ENCODE measurements at places on chromosomes 2 and 18.

DNA sequence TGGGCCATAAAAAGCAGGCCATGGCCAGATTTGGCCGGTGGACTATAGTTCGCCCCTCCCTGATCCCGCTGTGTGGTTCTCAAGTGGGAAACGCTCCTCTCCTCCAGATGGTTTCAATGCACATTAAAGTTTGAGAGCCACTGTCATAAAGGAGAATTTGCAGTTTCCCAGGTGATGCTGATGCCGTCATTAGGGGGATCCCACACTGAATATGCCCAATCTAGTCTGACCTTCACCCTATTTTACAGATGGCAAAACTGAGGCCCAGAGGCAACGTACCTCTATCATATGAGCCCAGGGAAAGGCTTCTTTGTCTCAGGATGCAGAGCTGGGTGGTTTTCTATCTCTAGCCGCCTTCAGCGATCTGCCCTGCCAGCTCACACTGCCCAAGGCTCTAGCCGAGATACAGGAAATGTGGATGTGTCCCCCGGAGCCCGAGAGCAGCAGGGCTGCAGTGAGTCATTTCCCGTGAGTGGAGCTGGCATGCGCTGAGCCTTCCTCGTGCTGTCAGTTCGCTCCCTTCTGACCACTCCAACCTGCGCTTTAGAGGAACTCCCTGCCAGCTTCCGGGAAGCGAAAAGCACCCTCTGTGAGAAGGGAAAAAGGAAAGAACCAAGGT is 116.2 kb downstream of the SMAD7 start:
- peak; percentile 56 for DNase-seq

GRCh38 chr18:40283560-40283959 is 1671.5 kb upstream of the PIK3C3 start:
- DNase-seq: no peak

GRCh38 chr2:54638103-54638502 is 85.4 kb upstream of the EML6 start:
- no peak for DNase-seq

- DNase-seq: no peak
Observed at GRCh38 chr2:171703574-171704347, 16.5 kb downstream of the DYNC1I2 start.

- DNase-seq: no peak
Observed at GRCh38 chr2:220985561-220985960, 586.5 kb downstream of the EPHA4 start.

- no peak for DNase-seq
Observed at GRCh38 chr2:79638954-79639353, 126.1 kb downstream of the CTNNA2 start.

- no peak for DNase-seq
Observed at GRCh38 chr18:40877096-40877495, 1077.9 kb upstream of the PIK3C3 start.

DNA sequence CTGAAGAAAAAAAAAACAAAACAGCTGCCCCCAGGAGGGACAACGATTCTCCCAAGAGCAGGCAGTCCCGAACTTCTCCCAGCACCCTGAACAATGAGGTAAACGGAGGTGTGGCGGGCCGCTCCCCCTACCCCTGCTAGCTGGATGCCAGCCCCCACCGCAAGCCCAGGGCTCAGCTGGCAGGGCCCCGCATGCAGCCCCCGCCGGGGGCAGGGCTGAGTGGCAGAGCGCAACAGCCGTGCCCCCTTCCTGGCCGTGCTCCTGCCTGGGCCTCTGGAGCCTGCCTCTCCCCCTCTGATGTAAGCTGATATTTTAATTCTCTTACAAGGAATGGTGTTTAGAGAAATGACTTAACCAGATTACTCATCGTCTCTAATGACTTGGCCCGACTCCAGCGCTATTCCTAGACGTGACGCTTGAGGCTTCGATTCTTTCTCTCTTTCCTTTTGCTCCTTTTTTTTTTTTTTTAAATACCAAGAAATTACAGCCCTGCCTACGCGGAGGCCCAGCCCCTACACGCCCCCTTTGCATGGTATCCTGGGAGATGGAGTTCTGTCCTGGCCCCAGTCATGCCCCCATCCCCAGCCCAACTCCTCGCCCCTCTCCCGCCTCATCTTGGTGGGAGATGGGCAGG is 4.6 kb upstream of the ARID5A start:
- peak; percentile 60 for DNase-seq

DNA sequence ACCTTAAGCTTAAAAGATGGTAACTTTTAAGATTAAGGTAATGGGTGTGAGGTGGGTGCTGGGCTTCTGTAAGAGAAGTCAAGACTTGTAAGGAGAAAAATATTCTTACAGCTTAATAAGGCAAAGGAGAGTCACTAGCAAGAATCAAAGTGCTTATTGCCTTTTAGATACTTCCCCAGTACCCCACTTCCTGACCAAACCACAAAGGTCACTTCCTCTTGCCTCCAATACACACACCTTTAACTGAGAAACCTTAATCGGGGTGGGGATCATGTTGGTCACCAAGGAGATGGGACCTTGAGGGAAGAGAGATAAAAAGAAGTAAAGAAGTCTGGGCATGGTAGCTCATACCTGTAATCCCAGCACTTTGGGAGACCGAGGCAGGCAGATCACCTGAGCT is 10.6 kb upstream of the ATG16L1 start:
- DNase-seq: no peak

DNA sequence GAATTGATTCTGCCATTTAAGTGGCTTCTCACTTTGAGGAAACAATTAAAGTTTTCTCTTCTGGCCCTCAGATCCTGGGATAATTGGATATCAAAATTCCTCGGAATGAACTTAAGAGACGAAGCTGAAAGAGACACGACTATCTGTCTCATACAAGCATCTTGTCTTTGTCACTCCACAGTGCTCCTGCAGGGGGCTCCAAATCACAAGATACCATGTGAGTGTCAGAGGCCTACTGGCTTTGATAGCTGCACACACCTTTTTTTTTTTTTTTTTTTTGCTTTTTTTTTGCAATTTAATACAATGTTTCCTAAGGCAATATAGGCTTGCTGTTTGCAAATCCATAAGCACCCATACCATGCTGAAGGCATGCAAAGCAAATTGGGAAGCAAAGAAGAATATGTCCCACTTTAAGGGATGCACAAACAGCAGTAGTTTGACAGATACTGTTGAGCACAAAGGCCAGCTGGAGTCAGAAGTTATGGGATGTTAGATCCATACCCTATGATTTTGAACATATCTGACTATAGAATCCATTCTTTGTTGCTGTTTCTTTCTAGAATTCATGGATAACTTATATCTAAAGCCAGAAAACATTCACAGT is 109.0 kb upstream of the CBLN2 start:
- no peak for DNase-seq

DNA sequence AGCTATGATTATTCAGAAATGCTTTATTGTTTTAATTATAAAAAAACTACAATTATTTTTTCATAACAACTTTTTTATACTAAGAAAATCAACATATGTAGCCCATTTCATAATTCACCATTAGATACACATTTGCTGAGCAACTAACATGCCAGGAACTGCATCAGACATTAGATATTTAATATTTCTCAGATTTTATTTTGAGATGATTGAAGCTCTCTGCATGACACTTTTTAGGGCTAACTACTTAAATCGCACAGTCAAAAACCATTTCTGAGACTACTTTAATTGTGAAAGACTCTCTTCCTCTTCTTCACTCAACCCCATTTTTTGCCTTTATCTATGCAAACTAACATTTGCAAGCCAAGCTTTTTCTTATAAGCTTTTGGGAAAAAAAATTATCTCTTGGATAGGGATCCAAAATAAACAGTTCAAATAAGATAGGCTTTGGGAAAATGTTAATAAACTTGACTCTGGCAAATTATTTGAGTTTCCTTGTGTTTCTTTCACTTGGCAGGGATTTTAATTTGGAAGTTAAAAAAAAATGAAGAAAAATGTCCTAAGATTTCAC is 9.1 kb upstream of the COL3A1 start:
- DNase-seq: no peak

- DNase-seq: no peak
Observed at GRCh38 chr2:20674974-20675679, 8.2 kb downstream of the GDF7 start.

GRCh38 chr2:235694721-235695601 is 201.1 kb downstream of the AGAP1 start:
- DNase-seq: no peak

- no peak for DNase-seq
Observed at GRCh38 chr18:77567205-77567604, 317.6 kb downstream of the GALR1 start.

GRCh38 chr18:12911025-12911928 is 27.2 kb upstream of the PTPN2 start:
- DNase-seq: peak; percentile 34

GRCh38 chr2:204880928-204881327 is 335.7 kb downstream of the PARD3B start:
- DNase-seq: no peak

DNA sequence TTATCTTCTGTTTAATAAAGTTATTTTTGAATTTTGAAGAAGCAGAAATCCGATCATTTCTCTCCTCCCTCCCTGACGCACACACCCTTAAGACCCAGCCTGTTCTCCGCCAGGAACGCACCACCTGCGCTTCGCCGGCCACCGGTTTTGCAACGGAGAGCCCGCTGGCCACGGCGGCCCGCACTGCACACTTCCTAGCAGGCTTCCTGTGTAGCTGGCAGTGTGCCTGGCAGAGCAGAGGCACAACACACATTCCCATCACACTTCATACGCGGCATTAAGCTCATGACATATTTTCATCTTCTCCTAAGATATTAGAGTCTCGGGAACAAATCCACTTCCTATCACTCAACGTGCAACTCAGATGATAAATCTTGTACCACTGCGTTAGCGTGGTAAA is 148.0 kb downstream of the HDAC4 start:
- no peak for DNase-seq

- DNase-seq: no peak
Observed at GRCh38 chr2:173607606-173608311, 253.1 kb downstream of the CDCA7 start.

DNA sequence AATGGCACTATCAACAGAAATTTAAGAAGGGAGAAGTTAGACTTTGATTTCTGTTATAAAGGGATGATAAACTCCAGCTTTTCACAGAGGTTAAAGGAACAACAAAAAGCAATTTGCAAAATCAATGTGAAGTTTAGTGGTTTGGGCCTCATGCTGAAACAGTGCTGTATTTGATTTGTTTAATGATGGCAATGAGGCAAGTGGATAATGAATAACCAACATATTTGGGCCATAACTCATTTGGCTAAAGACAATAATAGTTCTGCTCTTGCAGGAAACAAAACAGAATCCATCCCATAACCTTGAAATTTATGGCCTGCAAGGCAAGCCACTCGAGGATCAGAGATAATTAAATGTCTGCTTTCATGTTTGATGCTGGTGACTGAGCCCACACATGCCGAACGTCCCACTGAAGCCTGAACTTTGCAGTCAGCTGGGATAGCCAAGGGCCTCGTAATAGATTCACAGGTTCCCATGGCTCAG is 56.5 kb downstream of the TPGS2 start:
- DNase-seq: no peak

DNA sequence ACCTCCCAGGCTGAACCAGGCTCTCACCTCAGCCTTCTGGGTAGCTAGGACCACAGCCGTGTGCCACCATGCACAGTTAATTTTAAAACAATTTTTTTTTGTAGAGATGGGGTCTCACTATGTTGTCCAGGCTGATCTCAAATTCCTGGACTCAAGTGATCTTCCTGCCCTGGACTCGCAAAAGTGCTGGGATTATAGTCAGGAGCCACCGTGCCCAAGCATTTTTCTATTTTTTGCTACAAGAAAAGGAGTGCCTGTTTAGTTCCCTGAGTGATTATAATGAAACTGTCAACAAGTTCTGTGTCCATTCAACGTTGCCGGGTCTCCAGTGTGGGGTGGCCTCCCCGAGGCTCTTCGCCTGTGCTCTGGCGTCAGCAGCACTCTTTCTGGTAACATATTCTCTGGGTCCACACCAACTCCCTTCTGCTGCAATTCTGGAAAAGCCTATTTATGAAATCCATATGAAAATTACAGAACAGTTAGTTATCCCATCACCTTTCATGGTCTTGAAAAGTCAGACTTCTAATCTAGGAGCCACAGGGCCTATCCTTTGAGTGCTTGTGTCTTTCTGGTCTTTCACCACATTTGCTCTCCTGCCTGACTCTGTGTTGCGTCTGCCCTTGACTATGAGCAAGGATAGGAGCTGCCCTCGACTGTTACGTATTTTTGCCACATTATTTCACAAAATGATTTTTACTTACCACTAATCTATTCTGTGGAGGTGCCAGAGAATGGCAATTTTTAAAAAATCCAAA is 172.7 kb downstream of the SOCS6 start:
- no peak for DNase-seq

DNA sequence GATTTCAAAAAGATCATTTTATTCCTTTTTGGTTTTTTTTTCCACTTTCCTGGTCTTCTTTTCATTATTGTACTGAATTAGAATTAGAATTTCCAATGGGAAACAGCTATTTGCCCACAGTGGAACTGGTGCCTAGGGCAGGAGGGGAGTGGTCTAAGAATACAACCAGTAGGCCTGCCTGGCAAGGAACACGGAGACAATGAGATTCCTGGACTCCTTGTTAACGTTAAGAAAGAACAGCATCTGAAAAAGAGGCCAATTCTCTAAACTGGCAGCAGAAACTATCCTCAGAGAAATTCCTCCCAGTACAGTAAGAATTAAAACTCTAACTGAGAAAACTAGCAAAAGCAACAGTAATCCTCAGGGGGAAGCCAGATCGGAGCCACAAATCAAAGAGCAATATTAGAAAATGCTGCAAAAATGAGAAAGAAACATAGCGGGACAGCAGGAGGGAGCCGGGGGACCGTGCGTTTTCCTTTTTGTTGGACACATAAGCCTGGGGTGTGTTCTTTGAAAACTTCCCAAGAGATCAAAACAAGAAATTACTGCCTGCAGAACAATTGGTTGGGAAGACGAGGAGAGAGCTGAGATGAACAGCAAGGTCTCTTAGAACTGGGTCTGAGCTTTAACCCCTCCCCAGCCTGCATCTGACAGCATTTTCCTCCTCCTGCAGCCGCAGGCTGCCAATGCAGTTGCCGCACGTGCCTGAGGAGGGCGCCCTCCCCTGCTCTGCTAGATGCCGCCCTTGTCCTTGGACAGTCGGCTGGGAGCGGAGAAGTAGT is 776.0 kb downstream of the TSN start:
- DNase-seq: no peak

- no peak for DNase-seq
Observed at GRCh38 chr18:5543773-5544389, at the start of gene EPB41L3. Gene EPB41L3 (minus strand): TSS chr18:5543997. CDS start chr18:5489183, 54,814 bp downstream.

- no peak for DNase-seq
Observed at GRCh38 chr2:62363166-62363565, 142.8 kb downstream of the TMEM17 start.

GRCh38 chr2:190791347-190791975 is 89.2 kb upstream of the GLS start:
- DNase-seq: no peak
